ENCODE measurements at places on chromosomes 6 and 20. TPM values are rescaled to one million over a fixed set of nuclear protein-coding genes. Genes with fewer than 3 reads are reported as not detected.

DNA sequence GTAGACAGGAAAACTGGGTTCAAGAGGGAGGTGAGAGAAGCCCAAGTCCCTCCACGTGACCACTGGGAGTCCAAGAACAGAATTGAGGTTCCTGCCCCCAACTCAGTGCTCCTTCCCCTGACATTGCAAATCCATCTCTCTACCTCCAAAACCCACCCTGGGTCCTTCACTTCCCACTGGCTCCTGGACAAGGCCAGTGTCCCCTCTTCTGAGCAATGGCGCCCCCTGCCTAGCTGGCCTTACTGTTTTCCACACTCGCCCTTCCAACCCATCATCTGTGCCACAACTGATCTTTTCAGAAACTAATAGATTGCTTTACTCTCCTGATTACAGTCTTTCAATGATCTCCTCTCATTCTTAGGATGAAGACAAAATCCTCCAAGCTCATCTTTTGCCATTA lies 200.3 kb downstream of the ANKRD60 start:
- H3K27me3 ChIP-seq, result peaks cover 45% of the 10 kb centered on the region
- no peaks in the 10 kb centered on the region for H3K36me3 ChIP-seq
- H3K4me1 ChIP-seq, result no peaks in the 10 kb centered on the region
- DNase-seq, result no peak
- no peak overlapping the region for H3K4me3 ChIP-seq

- no peaks in the 10 kb centered on the region for H3K36me3 ChIP-seq
- no peaks in the 10 kb centered on the region for H3K27me3 ChIP-seq
- no peaks in the 10 kb centered on the region for H3K4me1 ChIP-seq
- no peak for DNase-seq
- no peak overlapping the region for H3K27ac ChIP-seq
Observed at GRCh38 chr6:34897716-34898115, 8.7 kb downstream of the ANKS1A start.

CDSN gene
- polyA plus RNA-seq, result 4.0 TPM

DNA sequence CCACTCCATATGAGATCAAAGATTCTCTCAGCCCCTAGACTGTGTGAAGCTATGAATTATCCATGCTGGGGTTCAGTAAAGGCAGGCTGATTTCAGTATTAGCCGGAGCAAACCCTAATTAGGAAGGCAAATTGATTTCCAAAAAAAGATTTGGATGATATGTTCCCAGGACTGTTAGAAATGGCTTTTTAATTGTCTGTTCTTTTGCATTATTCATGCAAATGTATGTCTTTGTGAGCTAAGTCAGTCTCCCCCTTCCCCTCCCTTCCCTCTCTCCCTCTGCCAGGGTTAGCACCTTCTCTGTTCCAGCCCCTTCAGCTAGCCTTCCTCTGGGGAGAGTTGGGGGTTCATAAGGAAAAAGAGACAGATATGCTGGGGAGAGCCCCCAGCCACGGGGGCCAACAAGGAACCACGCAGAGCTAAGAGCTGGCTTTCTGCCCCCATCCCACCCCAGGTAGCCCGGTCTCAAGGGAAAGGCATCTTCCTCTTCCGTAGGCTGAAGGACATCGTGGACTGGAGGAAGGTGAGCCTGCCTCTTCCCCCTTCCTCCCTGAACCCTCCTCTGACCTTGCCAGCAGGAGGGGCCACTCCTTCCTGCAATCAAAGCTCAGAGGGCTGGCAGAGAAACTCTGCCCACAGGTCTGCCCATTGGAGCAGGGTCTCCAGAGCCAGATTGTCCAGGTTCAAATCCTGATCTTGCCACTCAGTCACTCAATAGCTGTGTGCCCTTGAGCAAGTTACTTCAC lies 32.3 kb downstream of the PDRG1 start:
- no peak for DNase-seq
- H3K4me3 ChIP-seq, result no peak overlapping the region
- no peak overlapping the region for H3K27ac ChIP-seq
- H3K36me3 ChIP-seq, result no peaks in the 10 kb centered on the region
- H3K4me1 ChIP-seq, result no peaks in the 10 kb centered on the region

DNA sequence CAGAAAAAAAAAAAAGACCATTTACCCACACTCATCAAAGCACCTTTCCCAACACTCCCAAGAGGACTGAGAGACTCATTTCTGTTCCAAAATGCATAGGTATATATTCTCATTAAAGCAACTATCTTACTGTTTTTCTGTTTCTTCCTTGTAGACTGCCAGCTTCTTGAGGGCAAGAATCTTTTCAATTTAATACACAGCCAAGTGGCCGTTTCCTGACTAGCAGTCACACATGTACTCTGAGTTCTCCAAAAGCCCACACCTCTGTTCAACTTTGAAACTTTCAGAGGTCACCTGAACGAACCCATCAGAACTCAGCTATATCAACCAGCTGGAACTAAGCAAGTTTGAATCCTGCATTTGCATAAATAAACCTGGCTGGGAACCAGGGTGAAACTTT lies 92.7 kb downstream of the DTNBP1 start:
- H3K27ac ChIP-seq, result no peak overlapping the region
- DNase-seq, result no peak
- no peak overlapping the region for H3K4me3 ChIP-seq

OLIG3 gene
- not detected for polyA plus RNA-seq
